ENCODE measurements at places on chromosomes 5 and 9. TPM values are rescaled to one million over a fixed set of nuclear protein-coding genes. Genes with fewer than 3 reads are reported as not detected.

PCDHGC5 gene
- 1.4 TPM for total RNA-seq

GRCh38 chr5:98513380-98513779, 260.1 kb upstream of the RGMB start:
- no peak for DNase-seq

- no peak for DNase-seq
Measured at GRCh38 chr5:32202394-32202793, 28.3 kb upstream of the GOLPH3 start.

DNA sequence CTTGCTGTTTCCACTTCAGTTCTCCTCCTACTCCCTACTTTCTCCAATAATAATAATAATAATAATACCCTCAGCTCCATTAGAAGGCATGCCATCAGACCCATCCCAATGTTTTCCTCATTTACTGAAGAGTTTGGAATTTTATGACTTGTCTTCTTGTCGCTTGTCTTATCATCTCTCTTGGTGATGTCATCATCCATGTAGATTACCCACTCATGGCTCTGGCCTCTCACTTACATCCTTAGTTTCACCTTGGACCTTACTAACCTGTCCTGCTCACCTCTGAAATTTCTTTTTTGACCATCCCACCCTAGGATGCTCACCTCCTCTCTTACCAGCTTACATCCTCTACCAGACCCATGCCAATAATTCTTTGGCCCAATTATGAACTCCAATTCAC, 329.3 kb downstream of the ACTL7B start:
- no peak for DNase-seq

DNA sequence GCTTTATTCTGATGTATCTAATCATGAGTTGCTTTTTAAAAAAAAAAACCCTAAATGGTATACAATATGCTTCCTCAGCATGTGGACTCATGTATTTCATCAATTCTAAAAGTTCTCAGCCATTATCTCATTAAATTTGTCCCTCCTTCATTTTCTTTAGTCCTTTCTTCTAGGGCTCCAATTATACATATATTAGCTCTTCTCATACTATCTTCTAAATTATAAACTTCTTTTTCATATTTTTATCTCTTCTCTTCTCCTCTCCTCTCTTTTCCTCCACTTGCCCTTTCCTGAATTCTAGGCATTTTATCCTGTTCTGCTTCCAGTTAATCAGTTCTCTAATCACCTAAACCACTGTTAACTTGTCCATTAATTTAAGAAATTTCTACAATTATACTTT, 55.0 kb upstream of the IL33 start:
- no peak for DNase-seq

- no peak for DNase-seq
Measured at GRCh38 chr5:66909364-66909763, 287.2 kb downstream of the CD180 start.
